ENCODE measurements at places on chromosomes 7 and 10.
A peak's percentile ranks its signal among the peaks of the same experiment; 100 is the strongest.

- DNase-seq: no peak
Observed at GRCh38 chr10:8041284-8041991, 13.1 kb upstream of the GATA3 start.

DNA sequence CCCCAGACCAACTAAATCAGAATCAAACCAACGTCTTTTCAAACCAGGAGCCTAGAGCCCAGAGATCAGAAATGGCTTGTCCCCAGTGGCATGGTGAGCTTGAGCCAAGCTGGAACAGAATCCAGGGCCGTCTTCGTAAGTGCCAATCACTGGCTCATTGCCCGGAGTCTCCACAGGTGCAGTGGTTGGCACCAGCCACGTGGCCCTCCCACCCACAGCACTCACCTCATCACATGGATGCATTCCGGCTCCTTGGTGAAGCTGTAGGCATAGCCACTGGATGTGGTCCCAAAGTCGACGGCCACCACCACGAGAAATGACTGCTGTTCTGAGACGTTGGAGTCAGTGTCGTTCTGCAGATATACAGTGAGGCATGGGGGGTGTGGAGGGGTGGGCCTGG is 37.4 kb downstream of the HSPA12A start:
- no peak for DNase-seq

- DNase-seq: no peak
Observed at GRCh38 chr10:91242940-91243339, 22.5 kb downstream of the PCGF5 start.

- DNase-seq: no peak
Observed at GRCh38 chr10:107425931-107426553, 261.5 kb upstream of the SORCS1 start.

- DNase-seq: peak; percentile 83
Observed at GRCh38 chr10:36779238-36779846, 346.1 kb upstream of the ANKRD30A start.

- peak; percentile 87 for DNase-seq
Observed at GRCh38 chr7:76020031-76020714, 25.8 kb upstream of the TMEM120A start.

DNA sequence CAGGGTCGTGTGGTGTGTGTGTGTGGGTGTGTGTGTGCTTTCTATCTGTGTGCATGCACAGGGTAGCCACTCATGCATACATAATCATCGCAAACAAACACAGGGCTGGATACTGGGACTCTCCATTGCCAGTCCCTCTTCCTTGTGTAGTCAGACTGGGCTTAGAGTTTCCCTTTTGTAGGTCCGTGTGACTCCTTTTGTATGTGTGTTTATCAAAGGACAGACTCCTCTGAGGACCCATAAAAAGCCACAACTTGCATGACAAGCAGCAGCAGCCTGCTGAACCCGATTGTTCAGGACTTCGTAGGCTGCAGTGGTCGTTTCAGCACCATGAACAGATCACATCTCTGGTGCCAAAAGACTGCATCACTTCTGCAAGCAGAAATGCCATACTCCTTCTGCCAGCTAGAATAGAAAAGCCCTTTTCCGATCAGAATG is 895 bp downstream of the VSTM2A start:
- peak; percentile 15 for DNase-seq

DNA sequence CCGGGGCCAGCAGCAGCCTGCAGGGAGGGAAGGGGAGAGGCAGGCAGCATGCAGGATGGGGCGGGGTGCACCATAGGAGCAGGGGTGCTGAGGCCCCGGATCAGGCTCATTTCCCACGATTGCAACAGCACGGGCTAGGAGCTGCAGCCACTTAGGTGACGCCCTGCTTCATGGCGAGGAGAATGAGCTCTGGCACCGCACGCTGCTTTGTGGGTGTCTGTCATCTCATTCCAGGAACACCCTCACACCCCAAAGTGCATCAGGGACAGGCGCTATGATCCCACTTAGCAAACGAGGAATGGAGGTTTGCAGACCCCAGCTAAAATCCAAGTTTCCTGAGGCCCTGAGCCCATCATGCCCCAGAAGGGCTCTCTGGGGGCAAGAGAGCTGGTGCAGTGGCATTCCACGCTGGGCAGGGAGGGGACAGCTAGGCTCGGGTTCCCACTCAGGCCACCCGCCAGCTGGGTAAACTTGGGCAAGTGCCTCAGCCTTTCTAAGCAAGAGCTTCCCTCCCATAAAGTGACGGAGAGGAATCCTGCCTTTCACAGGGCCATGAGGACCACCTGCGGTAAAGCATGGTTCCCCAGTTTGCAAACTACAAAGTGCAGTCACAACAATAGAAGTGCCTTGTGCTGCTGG is 9.3 kb downstream of the KCNH2 start:
- DNase-seq: peak; percentile 27

DNA sequence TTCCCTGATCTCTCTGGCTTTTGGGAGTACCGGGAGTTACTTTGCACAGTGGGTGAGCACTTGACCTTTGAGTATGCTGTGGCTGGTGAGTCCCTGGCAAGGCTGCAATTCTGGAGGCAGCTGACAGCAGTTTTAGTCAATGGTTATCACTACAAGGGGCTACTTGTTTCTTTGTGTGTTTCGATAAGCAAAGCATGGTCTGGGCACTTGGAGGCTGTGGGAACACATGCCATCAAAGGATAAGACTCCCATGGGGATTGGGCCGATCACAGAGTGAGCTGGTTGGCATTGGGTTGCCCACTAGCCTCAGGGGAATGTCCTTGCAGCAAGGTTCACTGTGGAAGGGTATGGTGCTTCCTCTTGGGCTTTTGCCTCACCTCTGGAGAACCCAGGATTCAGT is 208.2 kb downstream of the SNX13 start:
- no peak for DNase-seq

DNA sequence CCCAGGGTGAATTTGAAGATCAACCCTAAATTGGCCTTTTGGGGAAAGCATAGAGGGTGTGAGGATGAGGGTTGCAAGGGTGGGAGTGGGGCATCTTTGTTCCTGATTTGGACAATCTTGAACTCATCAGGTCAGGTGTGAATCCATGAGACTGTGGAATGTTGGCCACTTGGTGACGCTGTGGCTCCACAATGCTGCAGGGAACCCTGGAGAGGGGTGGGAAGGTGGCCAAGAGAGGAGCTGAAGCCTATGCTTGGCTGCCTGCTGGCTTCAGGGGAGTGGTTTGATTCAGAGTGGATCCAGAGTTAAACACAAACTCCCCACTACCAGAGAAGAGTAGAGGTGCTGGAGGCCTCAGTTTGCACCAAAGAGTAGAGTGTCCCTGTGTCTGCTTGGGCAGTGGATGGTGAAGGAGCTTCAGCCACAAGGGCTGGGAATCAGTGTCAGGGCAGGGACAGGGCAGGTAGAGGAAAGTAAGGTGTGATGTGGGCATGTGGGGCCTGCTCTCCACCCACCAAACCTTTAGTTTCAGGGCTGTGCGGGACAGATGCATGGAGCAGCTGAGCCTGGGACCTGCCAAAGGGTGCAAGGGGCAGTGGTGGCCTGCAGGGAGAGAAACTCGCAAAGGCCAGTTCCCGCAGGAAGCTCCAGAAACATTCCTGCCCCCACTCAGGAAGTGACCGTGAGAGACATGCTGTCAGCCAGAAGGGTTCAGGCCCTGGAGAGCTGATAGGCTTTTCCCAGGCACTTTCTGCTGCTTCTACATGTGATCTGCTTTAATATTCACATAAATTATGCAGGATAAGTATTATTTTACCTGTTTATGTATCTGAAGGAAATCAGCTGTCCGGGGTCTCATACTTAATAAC is 81.0 kb upstream of the PRSS58 start:
- no peak for DNase-seq

GRCh38 chr7:140591180-140591902 is 49.3 kb downstream of the DENND2A start:
- no peak for DNase-seq

- DNase-seq: no peak
Observed at GRCh38 chr7:25906760-25907159, 245.2 kb upstream of the NFE2L3 start.

DNA sequence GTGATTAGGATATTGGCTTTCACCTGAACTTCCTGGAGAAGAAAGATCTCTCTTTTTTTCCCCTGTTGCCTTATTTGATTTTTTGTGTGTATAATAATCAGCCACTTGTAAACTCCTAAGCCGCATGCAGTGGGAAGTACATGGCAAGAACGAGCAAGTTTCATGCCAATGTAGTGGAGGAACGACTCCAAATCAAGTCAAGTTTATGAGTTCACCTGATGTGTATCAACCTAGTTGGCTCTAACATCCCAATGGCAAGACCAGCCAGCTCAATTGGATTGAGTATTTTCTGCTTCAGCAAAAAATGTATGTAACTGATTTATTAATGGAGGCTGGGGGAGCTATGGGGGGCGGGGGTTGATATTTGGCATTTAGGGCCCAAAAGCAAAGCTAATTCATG is 65.5 kb upstream of the LYZL1 start:
- no peak for DNase-seq

- DNase-seq: no peak
Observed at GRCh38 chr10:1280466-1281404, 224.6 kb downstream of the WDR37 start.

DNA sequence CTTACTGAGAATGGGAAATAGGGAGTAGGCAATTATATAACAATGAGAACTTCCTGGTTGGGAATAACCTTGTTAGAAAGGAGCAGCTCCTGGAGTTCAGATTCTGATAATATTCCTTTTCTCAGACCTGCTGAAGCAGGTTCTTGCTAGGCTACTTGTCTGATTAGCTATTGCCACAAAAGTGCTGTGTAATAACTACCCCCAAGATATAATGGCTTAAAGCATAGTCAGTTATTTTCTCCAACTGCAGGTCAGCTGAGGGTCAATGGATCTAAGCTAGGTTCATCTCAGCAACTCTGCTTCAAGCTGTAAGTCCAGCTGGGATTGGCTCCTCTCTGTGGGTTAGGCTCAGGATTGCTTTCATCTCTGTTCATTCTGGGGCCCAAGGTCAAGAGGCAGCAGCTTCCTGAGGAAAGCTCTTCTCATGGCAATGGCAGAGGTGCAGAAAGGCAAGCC is 9.4 kb upstream of the CNOT4 start:
- DNase-seq: no peak

DNA sequence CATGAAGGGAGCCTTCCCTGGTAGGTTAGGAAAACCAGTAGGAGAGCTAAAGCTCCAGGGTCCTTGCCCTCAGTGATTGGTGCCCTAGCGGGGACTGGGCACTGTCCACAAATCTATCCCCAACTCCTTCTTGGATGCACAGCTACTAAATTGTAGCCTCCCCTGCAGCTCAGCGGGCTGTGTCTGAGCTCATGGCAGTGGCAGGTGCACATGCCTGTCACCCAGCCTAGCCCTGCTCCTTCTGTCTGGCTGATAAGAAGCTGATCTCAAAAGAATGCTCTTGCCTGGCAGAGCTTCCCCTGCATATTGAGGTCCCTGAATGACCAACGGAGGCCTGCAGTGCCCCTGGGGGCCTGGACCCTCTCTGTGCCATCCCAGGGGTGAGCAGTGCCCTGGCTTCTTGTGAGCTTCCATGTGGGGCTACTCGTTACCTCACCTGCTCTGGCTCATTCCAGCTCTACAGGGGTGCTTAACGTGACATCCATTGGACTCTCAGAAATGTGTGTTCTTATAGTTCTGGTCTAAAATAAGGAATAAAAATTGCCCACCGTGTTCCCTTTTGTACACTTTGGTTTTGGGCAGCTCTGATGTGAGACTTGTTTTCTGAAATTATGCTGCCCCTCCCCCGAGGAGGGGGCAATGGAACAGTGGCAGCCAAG is 59.8 kb upstream of the ANTXRL start:
- DNase-seq: no peak

DNA sequence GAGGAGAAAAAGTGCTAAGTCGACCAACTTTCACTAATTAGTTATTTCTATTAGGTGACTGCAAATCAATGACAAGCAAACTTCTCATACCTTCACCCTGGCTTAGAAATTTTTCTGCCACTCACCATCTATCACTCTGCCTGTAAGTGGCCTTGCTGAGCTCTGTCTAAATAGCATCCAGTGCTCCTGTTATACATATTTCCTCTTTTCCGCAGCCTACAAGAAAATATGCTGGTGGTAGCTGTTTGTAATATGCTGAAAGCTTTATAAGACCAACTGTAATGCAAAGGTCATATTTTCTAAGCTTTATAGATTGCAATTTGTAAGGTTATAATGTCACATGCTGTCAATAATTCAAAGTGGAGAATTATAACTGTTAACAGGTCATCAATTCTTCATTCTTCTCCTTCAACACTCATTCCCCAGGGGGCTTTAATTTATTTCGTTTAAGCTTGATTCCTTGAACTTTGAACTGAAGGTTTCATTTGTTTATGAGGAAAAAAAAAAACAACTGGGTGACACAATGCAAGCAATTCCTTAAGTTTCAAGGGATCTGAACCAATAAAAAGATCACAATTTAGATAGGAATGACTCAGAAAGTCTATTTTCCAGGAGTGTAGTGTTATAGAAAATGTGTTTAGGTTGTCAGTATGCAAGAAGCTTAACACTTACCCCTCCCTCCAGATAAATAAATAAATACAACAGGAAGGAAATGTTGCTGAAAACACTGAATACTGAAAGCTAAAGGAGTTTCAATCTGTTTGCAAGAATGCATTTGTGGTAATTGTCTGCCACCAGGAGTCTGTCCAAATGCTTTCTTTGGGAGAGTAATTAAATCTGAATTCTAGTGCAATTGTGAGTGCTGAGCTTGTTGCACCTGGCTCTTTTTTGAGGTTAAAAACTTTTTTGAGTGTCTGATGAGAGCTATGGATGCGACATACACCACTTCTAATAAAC is 183.7 kb downstream of the SORCS1 start:
- no peak for DNase-seq

DNA sequence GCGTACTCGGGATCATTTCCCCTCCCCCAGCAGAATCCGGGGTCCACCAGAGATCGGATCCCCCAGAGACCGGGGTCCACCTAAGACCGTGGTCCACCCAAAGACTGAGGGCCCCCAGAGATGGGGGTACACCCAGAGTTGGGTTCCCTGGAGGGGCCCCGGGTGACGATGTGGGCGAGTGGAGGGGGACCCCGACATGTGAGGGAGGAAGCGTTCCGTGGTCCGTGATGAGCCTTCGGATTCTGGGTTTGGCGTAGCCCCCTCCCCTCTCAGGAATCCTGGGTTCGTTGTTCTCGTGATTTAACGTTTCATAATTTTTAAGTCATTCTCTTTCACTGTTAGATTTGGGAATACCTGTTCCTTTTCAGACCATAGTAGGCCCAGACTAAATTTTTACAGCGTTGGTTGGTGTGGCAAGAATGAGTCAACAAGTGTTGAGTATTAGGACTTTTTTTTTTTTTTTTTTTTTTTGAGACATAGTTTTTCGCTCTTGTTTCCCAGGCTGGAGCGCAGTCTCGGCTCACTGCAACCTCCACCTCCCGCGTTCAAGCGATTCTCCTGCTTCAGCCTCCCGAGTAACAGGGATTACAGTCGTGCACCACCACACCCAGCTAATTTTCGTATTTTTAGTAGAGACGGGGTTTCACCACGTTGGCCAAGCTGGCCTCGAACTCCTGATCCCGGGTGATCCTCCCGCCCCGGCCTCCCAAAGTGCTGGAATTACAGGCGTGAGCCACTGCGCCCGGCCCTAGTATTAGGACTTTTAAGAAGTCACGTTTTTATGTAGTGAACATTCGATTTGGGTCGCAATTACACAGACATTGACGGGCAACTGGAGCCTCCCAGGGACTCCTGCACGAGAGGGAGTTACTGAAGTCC is 672 bp downstream of the GTPBP4 start:
- peak; percentile 24 for DNase-seq

GRCh38 chr7:67423065-67423464 is 426.4 kb downstream of the TYW1 start:
- no peak for DNase-seq

GRCh38 chr10:80196270-80196949 is 8.9 kb downstream of the ANXA11 start:
- DNase-seq: no peak
